Activated naive CD4-positive, alpha-beta T cell (primary cell): ENCODE measurements at places on chromosomes 7 and 10.

DNA sequence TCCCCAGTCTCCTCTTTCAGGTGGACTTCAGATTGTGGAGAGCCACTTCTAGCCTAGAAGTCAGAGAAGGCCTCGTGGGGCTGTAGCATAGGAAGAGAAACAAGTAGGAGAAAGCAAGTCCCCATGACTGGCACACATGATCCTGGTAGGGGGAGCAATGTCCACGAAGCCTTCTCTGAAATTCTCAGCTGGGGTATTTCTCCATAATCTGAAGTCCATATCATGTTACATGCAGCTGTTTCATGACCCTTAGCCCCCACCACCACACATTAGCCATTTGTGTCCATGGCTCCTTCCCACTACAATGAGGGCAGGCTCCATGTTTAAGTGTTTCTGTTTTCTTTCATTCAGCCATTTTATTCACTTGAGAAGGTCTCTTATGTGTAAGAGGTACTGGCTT is 43.2 kb downstream of the LAMB4 start:
- no peak for DNase-seq

- no peak for DNase-seq
These were observed 297.6 kb upstream of the PLXDC2 start for GRCh38 chr10:19518632-19519031.

DNA sequence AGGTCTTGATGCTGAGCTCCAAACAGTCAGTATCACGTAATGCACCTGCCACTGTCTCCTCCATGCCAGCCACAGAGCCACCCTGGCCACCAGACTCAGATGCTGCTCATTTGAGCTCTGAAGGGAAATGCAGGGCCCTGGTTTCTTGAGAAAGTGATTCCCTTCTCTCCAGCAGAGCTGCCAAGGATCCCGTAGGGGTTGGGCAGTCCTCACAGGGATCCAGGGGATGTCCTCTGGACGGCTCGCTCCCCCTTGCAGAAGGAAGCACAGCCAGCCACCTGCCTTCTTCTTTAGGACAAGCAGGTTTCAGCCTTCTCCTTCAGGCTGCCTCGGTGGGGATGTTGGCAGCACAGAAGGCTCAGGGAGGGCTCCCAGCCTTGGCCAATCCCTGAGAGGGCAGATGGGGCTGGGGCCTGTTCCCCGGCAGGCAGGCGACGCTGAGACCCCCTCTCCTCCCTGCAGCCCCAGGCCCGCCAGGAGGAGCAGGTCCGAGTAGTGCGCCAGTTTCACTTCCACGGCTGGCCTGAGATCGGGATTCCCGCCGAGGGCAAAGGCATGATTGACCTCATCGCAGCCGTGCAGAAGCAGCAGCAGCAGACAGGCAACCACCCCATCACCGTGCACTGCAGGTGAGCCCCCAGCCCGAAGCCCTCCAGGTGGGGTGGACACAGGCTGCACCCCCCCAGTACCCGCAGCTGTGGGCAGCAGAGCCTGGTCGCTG is 48.9 kb downstream of the MKI67 start:
- DNase-seq: no peak

DNA sequence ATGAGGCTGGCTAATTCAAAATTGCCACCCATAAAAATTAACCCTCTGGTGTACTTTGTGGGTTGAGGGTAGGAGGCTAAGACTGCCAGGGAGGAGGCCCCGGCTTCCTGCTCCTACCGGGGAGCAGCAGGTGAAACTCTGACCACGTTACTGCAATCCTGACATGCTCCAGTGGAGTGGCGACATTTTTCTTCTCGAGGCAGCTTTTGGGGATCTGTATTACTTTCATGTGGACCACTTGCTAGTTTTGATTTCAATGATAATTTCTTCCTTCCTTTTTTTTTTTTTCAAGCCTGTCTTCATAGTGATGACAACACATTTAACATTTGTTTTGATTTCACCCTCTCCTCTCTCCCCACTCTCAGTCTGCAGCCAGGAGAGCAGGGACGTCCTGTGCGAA is 14.6 kb downstream of the GATA3 start:
- no peak for DNase-seq

DNA sequence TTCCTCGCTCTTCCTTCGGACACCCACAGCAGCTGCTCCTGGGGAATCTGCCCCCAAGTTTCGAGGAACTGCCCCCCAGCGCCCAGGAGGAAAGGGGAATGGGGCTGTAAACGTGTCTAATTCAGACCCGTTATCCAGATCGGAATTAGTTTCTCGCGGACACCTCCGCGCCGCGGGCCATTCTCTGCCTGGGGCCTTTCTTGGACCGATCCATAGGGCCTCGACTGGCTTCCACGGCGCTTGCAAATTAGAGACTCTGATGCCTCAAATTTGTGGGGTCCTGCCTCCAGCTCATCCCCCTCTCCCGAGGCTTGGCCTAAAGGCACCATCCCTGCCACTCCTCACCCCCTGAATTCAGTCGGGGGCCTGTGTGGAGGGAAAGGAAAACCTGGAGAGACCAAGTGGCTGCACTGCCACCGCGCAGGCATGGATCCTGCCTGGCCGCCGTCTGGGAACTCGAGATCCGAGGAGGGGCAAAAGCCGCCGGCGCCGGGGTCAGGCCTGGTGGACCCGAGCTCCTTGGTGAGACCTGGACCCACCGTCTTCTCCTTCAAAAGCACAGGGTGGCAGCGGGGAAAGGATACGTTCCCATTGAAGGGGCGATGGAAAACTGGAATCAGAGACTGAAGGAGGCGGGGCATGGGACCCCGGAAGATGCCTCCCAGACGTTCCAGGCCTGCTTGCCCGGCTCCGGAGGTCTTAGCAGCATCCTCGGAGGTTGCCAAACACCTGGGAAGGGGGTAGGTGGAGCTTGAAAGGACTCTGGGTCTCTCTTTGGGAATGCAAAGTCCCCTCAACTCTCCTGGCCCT is 13.7 kb downstream of the LBX1 start:
- DNase-seq: no peak

- no peak for DNase-seq
These were observed 16.8 kb upstream of the VPS26A start for GRCh38 chr10:69107176-69107490.

DNA sequence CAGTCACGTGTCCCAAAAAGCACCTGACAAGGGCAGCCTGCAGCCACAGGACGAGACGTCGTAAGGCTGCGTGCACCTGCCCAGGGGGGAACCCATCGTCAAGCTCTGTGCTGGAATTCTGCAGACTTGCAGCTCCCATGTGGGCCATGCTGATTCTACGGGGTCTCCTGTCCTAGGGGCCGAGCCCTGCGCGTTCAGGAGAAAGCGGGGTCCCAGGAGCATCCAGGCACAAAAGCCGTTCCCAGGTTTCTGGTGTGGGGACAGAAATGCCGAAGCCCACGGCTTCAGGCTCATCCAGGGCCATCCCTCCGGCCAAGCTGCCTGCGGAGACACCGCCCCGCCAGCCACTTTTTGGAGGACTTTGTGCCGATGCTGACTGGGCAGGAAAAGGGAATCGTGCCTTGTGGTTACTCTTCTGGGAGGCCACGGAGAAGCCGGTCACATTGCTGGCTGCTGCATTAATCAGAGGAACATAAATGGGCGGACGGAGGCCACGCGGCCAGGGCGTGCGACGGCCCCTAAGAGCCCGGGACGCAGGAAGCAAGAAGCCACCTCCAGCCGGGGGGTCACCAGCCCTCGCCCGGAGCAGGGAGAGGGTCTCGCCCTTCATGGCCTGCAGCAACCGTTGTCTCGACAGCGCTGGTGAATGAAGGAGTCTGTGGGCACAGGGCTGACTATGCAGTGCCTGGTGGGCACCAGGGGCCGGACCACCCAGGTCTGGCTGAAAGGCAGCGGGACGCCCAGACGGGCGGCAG is 62.6 kb upstream of the PDGFA start:
- no peak for DNase-seq

GRCh38 chr7:80881351-80881900 is 37.4 kb downstream of the SEMA3C start:
- no peak for DNase-seq

- DNase-seq: no peak
These were observed 57.1 kb upstream of the VSTM2A start for GRCh38 chr7:54485044-54485443.

GRCh38 chr10:102246261-102246660 is 929 bp downstream of the GBF1 start:
- DNase-seq: no peak

DNA sequence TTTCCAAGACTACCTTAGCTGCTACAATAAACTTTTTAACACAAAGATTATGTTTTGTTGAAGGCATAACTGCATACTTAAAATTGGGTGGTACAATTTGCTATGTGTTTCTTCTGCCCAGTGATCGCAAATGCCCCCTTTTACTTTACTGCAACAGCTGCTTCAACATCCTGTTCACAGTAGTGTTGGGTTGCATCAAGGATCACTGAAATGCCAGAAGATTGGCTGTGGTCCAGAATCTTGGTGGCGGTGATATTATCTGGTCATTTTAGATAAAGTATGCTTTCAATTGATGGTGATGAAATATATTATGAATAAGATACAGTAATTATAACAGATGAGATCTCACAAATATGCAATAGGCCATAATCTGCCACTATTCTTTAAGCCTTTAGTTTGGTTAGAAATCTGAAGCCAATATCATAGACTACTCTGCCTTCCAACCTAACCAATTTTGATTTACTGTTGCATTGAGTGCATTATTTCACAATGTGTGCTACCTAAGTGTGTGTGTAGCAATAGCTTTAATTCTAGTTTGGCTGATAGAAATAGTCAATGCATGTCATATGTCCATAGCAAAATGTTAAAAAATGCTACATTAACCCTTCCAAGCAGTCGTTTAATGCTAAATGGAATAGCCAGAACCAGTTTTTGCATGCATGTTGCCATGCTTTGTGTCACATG is 29.8 kb upstream of the ING3 start:
- no peak for DNase-seq

- DNase-seq: no peak
These were observed 147.9 kb downstream of the DNAH11 start for GRCh38 chr7:21690705-21691104.

- no peak for DNase-seq
These were observed 52.4 kb downstream of the ABCB1 start for GRCh38 chr7:87548123-87548919.

DNA sequence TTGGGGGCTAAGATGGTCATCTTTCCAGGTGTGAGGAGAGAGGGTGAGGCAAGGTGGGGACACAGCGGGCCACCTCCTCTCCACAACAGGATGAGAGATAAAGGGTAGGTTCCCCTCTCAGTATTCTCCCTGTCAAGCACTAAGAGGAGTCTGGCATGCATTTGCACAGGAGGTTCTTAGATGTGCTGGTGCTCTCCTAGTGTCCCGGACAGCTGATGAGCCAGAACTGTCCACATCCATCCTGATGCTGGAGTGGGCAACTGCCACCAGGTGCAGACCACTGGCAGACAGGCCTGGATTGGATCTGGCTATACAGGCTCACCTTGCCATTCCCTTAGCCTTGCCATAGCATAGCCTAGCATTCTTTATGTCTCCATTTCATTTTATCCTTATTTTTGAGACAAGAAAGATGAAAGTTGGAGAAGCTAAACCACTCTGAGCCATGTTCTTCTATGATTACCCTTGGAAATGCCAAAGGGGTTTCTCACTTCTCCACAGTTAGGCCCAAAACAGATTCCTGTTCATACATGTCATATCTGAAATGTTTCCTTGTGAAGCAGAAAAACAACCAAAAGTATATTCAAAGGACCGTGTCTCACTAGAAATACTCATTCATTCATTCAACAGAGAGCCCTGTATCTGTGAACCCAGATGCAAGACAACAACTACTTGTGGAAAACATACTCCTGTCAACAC is 48.8 kb upstream of the ANTXRL start:
- no peak for DNase-seq

DNA sequence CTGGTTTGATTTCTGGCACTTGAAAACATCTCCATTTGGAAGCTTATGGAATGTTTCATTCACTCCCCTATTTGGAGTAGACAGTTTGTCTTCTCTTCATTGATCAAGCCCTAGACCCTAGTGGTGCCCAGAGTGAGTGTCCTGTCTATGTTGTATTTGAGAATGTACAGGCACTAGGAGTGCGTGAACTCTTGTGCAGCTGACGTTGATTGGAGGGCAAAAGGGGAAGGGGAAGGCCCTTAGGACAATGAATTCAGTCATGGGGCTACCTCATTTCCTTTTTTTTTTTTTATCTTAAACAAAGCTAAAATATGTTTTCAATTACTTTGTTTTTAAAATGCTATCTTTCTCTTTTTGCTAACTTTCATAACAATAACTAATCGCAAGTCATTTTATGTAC is 66.5 kb downstream of the ADD3 start:
- DNase-seq: no peak

GRCh38 chr7:36949711-36950600 is 225.7 kb upstream of the AOAH start:
- DNase-seq: no peak

GRCh38 chr7:10889266-10889898 is 84.3 kb upstream of the PHF14 start:
- DNase-seq: no peak

DNA sequence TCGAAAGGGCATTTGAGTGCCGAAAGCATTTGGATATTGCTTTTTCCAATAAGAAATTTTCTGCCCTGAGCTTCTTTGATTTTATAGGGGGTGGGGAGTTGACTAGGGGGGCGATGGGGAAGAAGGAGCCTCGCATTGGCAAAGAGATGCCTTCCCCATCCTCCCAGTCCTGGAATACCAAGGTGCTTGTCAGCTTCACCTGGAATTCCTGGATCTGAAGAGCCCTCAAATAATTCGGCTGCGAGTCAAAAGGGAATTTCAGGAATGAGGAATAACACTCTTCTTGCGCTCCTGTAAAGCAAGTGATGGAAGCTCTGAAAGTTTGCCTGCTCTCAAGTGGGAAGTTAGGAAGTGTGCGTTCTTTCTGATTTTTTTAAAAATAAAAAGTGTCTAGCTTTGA is 7.3 kb downstream of the NXPH1 start:
- DNase-seq: no peak

DNA sequence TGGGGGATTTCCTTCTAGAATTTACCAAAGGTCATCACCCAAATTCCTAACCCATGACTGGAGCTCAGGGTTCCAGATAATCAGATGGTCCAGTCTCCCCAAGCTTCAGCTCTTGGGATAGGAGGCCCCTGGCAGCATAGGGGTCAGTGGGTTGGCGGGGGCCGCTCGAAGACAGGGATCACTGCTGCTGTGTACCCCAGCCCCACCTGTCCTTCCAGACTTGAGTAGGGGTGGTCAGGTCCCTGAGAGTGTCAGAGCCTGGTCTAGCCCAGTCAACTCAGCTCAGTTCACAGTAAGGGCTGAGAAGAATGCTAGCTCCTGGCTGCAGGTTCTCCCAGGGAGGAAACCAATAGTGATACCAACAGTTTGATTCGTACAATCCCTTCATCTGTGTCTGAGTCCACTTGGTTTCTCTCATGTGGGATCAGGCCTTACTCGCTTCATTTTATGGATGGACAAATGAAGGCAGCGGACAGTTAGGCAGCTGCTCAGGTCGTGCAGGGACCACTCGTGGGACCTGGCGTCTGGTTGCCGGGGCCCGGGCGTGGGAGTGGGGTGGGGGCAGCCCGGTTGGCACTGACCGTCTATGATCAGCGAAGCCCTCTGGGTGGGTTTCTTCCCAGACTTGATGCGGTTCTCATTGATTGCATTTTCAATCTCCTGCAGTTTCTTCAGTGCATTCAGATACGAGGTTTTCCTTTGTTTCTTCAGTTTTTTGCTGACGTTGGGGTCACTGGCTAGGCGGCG is 78.9 kb downstream of the PRPF18 start:
- no peak for DNase-seq

GRCh38 chr7:151018421-151019129 is 5.7 kb downstream of the ATG9B start:
- no peak for DNase-seq

GRCh38 chr10:91700788-91701444 is 68.0 kb upstream of the PPP1R3C start:
- DNase-seq: no peak

- DNase-seq: no peak
These were observed 179.9 kb downstream of the PTPRN2 start for GRCh38 chr7:158407581-158408317.
